ENCODE measurements at places on chromosomes 12 and 14.

DNA sequence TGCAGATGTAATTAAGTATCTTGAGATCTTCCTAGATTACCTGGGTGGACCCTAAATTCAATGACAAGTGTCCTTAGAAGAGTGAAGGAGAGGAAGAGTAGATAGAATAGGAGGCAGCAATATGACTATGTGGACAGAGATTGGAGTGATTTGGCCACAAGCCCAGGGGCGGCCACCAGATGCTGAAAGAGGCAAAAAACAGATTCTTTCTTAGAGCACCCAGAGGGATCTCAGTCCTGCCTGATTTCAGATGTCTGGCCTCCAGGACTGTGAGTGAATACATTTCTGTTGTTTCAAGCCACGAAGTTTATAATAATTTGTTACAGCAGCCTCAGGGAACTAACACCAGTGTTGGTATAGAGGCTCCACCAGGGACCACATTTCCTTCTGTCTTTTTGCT, 67.3 kb downstream of the DACT1 start:
- DNase-seq, result no peak

DNA sequence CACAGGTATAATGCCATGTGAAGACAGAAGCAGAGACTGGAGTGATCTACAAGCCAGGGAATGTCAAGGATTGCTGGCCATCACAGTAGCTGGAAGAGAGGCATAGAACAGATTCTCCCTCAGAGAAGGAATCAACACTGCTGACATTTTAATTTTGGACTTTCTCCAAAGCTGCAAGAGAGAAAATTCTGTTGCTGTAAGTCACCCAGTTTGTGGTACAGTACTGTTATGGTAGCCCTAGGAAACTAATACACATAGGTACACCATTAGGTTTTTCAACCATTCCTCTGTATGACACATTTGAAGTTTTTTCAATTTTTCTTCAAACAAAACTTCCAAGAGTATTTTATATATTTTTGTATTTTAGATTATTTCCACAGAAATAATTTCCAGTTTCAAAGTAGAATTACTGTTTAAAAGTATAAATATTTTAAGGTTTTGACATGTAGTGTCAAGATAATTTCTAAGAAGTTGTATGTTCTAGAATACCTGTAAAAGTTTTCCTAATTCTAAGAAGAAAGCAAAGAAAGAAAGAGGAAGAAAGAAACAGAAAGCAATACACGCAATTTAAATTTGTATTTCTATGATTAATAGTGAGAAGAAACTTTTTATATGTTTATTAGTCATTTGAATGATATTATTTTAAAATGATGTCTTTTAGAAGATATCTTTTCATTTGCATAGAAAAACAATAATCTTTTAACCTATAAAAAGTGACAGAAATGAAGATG, 64.9 kb upstream of the CATSPERB start:
- no peak for DNase-seq

- no peak for DNase-seq
These were observed 3.9 kb downstream of the SLC35E3 start for GRCh38 chr12:68749861-68750260.

- no peak for DNase-seq
These were observed 714.2 kb downstream of the SLC6A15 start for GRCh38 chr12:84198294-84198946.

DNA sequence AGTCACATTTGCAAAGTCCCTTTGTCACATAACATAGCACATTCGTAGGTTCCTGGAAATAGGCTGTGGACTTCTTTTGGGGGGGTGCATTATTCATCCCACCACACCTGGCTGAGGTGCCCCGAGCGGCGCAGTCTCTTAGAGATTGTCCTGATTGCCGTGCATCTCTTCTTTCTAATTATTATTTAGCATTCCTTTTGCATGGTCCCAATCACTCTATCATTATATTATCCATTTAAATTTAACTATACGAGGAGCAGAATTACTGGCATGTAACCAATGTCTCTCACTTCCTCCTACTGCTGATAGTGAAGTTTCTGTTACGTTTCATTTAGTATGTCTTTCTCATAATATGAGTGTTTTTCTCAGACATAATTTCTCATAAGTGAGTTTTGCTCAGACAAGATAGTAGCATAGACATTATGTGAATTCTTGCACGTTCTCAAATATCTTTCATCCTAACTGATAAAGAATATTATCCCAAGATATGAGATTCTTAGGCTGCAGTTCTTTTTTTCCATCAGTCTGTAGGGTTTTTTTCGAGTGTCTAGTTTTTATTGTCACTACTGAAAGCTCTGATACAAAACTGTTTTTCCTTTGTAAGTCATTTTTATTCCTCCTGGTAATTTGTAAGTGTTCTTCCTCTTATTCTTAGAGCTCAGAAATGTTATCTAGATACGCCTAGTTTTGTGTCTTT, 444.3 kb downstream of the NELL2 start:
- no peak for DNase-seq

- no peak for DNase-seq
These were observed 83.6 kb upstream of the USP44 start for GRCh38 chr12:95634622-95635621.

DNA sequence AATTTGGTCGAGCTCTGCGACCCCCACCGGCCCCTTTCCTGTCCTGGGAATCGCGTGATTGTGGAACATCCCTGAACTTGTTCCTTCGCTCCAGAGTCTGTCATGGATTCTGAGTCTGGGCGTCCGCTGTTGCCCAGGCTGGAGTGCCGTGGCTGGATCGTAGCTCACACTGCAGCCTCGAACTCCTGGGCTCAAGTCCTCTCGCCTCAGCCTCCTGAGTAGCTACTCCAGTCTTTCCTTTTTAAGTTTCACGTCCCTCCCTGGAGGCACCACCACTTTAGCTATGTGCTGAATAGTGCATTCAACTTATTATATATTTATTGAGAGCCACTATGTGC, 698 bp downstream of the ACOT6 start:
- DNase-seq, result no peak

GRCh38 chr12:32309811-32310736, 89.3 kb upstream of the FGD4 start:
- no peak for DNase-seq

DNA sequence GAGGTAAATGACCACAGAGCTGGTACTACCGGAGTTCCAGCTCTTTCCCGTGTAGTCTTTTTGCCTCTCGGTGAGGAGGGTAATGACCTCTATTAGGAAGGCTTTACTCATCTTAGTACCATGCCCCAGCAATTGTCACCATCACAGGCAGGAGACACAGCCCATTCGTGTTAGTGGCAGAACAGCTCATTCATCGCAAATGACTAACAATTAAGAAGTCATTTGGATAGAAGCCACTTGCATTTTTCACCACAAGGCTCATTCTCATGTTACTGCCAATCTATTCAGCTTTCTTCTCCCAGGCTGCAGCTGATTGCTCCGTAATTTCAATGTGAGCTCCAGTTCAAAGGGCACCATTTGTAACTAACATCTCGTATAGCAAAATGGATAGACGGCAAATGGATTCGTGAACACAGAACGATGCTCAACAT, 718.8 kb upstream of the TMEM132C start:
- DNase-seq, result no peak

GRCh38 chr12:68206446-68206845, 19.2 kb downstream of the IL26 start:
- no peak for DNase-seq

GRCh38 chr14:33317675-33318074, 379.0 kb downstream of the NPAS3 start:
- no peak for DNase-seq

DNA sequence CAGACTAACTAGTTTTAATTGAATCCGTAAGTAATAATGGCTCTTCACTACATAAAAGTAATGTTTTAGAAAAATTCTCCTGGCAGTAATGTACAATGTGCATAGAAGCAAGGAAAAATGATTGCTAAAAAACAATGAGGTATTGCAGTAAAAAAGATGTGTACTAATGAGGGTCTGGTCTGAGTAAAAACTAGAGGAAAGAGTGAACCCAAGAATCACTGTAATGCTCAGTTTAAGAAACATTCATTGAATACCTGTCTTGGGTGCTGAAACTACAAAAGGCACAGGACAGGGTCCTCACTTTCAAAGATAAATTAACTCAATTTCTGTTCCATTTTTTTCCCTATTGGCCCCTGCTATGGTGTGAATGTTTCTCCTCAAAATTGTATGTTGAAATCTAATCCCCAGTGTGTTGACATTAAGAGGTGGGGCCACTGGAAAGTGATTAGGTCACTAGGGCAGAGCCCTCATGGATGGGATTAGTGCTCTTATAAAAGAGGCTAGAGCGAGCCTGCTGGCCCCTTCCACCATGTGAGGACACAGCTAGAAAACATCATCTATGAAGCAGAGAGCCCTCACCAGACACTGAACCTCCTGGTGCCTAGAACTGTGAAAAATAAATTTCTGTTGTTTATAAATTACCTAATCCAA, 51.6 kb downstream of the RPS6KA5 start:
- DNase-seq, result no peak

DNA sequence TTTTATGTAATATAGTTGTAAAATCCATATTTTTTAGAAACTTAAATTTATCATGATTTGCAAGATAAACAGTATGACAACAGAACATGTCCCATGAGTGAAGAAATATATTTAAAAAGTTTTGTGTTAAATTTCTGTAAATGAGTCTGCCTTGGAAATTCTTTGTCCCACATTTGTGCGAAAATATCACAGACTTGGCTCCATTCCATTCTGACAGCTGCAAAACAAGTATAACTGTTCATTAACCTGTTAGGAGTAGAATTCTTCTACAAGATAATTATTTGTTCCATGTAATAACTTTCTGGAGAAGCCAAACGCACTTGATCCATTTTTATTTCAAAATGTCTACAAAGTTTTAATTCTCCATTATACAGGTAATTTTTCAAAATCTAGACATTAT, 37.9 kb downstream of the MDM1 start:
- DNase-seq, result no peak

GRCh38 chr12:101773650-101774162, 34.4 kb upstream of the SYCP3 start:
- DNase-seq, result peak; percentile 45

DNA sequence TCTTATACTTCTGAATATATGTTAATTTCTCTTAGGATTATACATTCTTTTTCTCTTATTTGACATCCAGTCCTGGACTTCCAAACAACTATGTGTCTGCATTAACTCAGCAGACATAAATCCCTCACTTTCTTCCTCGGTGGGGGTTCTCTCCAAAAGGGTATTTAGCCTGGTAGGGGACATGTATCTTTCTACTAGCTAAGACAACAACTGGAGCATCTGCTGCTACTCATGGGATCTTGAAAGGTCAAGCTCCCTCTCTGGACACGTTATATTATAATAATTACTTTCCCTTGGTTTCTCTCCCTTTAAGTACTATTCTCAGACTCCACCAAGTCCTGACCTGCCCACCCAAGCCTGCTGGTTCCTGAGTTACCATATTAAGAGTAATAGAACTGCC, 983.7 kb upstream of the FLRT2 start:
- no peak for DNase-seq

- DNase-seq, result no peak
These were observed 36.8 kb downstream of the DMAC2L start for GRCh38 chr14:50348933-50349332.

DNA sequence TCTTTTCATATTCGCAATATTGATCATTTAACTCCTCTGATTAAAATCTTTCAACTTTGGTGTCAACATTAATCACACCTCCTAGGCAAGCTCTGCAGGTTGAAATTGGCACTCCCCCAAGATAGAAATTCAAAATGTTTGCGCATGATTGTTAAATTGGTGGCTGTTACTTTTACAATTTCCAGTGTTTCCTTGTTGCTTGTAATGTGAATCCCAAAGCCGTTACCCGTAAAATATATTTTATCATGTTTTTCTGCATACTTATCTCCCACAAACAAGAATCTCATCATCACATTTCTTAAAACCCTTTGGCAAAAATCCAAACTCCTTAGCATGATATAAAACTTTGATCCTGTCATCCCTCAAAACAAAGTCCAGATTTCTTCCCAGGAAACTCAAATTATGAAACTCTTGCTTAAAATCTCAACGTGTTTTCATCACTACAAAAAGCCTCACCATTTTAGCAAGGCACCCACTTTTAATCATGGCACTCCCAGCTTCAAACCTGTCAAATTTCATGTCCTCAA, 14.7 kb downstream of the RTL1 start:
- DNase-seq, result no peak

GRCh38 chr14:49566714-49567113, 19.5 kb downstream of the RPS29 start:
- no peak for DNase-seq

DNA sequence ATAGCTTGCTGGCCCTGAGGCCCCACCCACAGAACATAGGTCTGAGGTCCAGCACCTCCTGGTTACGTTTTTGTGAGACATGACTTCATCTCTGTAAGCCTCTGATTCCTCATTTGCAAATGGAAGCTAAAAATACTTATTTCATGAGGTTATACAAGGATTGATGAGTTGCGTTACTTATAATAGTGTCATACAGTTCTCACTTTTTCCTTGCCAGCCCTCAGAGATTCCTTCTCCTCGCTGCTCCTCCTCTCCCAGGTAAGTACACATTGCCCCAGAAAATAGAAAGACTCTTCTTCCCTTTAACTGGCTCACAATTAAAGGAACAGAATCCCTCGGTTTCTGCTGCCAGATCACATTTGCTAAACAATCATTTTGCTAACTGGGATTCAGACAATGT, 739.2 kb downstream of the VRK1 start:
- no peak for DNase-seq

DNA sequence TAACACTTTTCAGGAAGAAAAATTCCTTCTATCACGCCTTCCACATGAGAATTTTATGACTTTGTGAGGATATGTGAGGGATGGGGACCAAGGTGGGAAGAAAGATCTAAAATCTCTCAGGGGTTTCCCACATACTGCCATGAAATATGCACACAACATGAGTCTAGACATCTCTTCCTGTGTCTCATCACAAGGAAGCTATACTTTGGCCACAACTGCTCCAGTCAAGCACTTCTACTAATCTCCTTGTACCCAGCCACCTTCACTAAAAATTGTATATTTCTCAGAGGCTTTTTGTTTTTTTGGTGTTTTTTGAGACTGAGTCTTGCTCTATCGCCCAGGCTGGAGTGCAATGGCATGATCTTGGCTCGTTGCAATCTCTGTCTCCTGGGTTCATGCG, 3.2 kb downstream of the OSBPL8 start:
- no peak for DNase-seq

GRCh38 chr12:125159702-125160101, 94.5 kb downstream of the AACS start:
- DNase-seq, result no peak

DNA sequence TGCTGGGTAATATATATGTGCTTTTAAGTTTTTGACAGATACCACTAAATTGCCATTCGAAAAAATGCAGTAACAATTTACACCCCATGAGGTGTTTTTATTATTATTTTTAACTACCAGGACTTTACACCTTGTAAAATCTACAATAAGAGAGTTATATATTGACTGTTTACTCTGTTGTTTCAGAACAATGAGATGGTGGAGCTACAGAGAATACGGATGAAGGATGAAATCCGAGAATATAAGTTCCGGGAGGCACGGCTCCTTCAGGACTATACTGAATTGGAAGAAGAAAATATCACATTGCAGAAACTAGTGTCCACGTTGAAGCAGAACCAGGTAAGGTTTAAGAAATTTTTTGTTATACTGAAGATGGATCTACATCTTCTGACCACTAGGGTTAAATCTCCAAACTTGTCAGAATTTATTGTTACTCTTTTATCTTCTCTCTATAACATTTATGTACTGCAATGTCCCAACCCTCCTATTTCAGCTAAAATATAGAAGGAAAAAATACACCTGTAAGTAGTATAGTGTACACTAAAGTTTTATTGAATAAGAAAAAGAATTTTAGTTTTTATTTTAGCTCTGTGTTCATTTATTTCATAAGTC, 105.4 kb upstream of the FGD4 start:
- DNase-seq, result no peak

- DNase-seq, result no peak
These were observed 5.5 kb downstream of the ITGA5 start for GRCh38 chr12:54413284-54414190.

- peak; percentile 8 for DNase-seq
These were observed 823 bp downstream of the ATG2B start for GRCh38 chr14:96362071-96362964.

All from urothelium cell line (cell line).